Activated naive CD4-positive, alpha-beta T cell (primary cell): ENCODE measurements at places on chromosomes 16 and 17.

- DNase-seq = no peak
Observed at GRCh38 chr17:71799657-71800056, 321.2 kb upstream of the SOX9 start.

DNA sequence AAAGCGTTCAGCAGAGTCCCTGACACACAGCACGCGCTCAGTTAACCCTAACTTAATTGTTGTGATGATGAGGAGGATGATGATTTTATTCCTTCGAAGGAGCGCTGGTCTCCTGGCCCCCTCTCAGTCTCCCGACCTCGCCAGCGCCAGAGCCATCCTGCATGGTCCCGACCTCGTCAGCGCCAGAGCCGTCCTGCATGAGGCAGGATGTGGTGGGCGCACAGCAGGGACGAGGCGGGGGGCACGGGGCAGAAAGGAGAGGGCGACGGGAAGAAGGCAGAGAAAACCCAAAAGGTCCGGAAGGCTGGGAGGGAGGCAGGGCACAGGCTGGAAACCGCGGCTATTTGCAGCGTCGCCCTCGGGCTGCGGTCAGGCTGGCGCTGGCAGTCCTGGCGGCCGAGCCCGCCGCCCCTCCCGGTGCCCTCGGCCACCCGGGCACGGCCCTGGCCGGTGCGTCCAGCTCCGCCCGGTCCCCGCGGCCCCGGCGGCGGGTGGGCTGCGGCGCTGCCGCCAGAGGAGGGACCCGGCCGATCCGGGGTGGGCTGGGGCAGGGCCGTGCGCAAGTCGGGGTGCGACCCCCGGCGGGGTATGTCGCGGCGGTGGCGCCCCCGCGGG, 3.0 kb upstream of the TAC4 start:
- DNase-seq = no peak

GRCh38 chr17:62923258-62924150, 42.5 kb upstream of the TANC2 start:
- DNase-seq = no peak

DNA sequence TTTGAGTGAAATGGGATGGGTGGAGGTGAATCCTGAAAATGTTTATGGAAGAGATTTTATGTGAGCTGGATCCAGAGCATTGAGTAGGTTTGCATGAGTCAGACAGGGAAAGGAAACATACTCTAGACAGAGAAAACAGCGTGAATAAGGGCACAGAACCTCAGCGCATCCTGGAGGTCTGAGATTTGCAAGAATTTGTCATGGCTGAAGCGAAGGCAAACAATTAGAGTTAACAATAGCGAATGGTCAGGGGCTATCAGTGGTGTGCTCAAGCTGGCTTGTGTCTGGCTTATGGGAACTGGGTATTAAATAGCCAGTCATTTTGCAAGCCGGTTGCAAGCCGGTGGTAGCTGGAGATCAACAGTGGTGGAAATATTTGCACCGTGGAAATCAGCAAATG, 36.4 kb downstream of the MAP2K6 start:
- no peak for DNase-seq

GRCh38 chr16:86357950-86358349, 152.4 kb upstream of the FOXF1 start:
- DNase-seq = no peak

- no peak for DNase-seq
Observed at GRCh38 chr17:5203178-5203907, 11.7 kb upstream of the ZNF594 start.

DNA sequence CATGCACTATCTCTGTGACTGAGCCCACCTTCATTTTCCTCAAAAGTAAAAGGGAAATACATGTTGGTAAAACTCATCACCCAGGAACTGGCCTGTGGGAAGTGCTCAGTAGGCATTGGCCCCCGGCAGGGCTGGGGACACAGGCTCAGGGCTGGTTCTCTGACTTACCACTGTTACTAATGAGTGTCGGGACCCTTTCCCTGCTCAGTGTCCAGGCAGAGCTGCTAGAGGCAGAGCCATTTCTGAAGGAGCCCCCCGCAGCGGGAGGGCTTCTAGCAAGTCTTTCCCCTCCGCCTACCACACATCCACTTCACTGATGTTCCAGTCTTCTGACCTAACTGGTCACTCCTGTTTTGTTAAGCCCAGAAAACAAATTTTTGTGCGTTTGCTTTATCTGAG, 1.7 kb upstream of the PEMT start:
- no peak for DNase-seq

DNA sequence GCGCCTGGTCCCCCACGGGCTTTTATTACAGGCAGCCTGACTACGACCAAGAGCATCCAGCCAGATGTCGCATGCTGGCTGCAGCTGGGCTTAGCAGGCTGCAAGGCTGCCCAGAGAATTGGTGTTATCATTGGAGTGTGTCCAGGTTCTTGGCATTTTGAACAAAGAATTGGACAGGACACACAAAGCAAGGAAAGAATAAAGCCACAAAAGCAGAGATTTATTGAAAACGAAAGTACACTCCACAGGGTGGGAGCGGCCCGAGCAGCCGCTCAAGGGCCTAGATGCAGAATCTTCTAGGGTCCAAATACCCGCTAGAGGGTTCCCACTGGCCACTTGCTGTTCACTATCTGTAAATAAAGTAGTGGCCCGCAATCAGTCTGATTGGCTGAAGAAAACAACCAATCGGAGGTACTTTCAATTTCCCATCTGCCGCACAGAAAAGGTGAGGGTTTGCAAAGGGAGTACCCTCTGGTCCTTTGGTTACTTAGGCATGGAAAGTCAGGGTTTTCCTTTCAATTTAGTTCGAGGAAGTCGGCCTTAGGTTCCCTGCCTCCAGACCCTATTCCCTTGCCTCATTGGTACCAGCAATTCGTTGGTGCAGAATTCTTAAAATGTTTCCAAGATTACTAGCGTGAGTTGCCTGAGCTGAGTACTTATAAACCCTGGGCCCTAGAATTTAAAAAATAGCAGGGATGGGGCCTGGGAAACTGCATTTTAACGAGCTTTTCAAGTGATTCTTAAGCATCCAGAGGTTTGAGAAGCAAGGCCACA, 38.5 kb upstream of the CNEP1R1 start:
- no peak for DNase-seq

- no peak for DNase-seq
Observed at GRCh38 chr16:24289166-24289700, 33.1 kb downstream of the CACNG3 start.

DNA sequence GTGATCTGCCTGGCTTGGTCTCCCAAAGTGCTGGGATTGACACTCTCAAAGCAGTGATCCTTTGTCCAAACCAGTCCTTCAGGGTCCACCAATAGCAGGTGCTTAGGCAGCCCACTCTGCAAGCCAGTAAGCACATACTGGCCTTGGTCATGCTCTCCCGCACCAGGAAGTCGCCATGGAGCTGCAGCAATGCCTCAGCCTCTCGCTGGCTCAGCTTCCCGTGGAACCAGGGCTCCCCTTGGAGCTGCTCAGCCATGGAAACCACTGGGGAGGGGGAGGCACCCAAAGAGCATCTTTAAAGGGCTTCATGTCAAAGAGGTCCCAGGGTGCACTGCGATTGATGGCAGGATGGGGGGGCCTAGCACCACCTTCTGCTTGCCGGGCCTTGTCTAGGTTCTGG, 9.6 kb upstream of the UBTF start:
- no peak for DNase-seq

DNA sequence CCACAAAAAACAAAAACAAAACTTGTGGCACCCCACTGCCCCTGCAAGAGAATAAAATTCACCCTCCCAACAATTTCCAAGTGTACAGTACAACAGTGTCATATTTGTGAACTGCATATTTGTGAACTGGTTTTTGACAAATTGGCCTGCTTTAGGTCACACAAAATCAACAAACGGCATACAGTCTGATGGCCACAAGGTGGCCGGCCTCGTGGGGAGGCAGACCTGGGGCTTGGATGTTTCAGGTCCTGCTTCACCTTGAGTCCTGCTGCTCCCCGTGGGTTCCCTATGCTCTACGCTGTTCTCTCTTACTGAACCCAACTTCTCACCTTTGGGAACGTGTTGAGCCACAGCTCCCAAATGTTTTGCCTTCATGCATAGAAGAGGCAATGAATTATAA, 102.2 kb downstream of the CDK5R1 start:
- no peak for DNase-seq

DNA sequence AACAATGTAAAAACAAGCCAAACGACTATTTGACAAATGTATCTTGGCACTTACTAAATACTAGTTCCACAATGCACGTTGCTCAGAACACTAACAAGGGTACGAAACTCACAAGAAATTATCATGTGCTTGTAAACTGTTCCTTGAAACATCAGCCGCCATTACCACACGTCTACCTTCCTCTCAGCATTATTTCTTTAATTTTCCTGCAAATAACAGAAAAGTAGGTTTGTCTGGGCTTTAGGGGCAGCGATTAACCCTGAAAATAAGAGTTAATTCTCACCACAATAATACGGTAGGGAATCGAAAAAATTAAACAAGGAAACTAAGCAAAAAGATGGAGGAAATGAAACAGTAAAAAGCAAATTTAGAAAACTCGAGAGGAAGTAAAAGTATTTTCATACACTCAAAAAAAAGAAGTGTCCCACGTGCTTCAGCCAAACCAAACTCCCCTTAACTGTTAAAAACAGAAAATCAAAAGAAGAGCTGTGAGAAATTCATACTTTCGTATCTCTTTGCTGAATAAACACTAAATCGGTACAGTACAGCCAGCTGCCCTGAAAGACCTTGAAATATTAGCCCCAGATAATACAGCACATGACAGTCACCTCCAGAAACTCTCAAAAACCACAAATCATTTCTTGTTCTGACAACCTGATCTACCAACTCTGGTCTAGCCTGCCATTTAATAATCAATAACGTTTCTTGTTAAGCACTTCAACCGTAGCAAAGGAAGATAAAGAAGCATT, 1.2 kb downstream of the ARHGAP17 start:
- DNase-seq = no peak

DNA sequence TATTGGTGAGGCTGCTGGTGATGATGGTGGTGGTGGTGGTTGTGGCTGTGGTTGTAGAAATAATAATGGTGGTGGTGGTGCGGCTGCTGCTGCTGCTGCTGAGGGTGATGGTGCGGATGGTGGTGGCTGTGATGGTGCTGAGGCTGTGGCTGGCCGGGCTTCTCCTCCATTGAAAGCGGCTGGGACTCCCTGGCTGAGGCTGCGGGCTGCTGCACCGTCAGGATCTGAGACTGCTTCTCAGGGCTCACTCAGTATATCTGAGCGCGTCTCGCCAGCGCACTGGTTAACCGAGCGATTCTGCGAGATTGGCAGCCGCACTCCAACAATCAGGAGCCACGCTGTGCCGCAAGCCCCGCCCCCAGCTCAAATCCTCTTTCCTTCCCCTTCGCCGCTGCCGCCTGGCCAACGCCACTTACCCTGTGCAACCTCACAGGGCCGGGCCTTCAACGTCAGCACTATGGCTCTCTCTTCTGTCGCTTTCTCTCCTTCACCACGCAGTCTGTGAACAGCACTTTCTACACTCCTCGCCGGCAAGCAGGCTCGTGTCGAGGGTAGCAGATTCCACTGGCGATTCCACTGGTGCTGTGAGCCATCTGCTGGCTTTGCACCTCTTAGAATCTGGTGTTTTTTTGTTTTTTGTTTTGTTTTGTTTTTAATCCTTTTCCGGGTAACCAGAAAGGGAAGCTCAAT, at the start of gene NUFIP2:
Gene NUFIP2 (minus strand): TSS at position 259 of the 690 bp plus-strand sequence. CDS start 89 bp downstream, at position 170.
- DNase-seq = peak; percentile 95

- no peak for DNase-seq
Observed at GRCh38 chr16:84554627-84555328, 50.3 kb upstream of the MEAK7 start.

DNA sequence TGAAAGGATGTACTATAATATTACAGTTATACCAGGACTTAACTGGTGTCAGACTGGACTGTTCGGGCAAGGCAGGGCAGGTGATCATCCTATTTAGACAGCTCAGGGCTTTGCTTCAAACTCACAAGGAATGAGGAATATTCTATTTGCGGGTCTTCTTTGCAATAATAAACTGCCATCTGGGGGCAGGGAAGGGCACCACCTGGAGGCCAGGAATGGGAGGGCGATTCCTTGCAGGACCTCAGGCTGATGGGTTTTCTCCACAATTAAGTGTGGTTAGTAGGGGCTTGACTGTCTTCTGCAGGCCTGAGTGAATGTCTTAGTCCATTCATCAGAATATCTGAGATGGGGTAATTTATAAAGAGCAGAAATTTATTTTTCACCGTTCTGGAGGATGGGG, 424.1 kb downstream of the CA10 start:
- no peak for DNase-seq

GRCh38 chr16:57284209-57284951, at the start of gene PLLP:
Gene PLLP (minus strand): TSS chr16:57284672. CDS start chr16:57284540, 132 bp downstream.
- DNase-seq = peak; percentile 39

DNA sequence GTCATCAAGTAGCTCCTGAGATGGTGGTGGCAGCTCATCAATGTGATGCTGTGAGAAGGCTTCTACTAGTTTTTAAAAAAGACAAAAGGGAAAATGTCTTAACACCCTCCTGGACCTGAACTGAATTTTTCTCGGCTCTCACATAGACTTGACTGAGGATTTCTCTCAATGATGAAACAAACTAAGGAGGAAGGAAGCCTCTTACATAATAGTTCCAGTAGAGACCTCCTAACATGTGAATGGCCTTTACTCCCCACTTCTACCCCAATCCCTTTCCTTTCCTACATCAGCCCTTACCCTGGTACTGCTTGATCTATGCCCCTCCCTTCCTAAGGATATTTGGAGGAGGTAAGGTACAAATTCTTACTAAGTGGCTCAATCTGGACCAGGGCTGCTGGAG, 54.8 kb upstream of the MTMR4 start:
- DNase-seq = no peak

GRCh38 chr17:6460531-6461161, 16.4 kb downstream of the PIMREG start:
- DNase-seq = no peak

GRCh38 chr16:53888222-53888621, 184.3 kb downstream of the FTO start:
- no peak for DNase-seq

GRCh38 chr17:47810200-47810821, 11.3 kb downstream of the OSBPL7 start:
- DNase-seq = no peak

GRCh38 chr17:63694950-63695773, 4.8 kb downstream of the LIMD2 start:
- no peak for DNase-seq

DNA sequence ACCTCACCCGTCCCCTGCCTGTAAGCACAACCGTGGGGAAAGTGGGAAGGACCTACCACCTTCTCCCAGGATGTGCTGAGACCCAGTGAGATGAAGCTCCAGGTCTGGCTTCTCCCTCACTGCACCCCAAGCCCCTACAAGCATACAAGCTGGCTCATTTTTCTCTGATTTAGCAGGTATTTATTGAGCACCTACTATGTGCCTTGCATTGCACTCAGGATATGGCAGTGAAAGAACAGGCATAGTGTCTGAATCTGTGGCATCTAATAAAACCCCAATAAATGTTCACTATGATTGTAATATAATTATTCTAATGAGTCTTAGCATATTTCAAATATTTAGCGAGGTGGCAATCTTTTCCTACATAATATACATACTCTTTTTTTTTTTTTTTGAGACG, 84.5 kb downstream of the LITAF start:
- DNase-seq = no peak
